ENCODE measurements at places on chromosomes 3 and 15.
A peak's percentile ranks its signal among the peaks of the same experiment; 100 is the strongest.

DNA sequence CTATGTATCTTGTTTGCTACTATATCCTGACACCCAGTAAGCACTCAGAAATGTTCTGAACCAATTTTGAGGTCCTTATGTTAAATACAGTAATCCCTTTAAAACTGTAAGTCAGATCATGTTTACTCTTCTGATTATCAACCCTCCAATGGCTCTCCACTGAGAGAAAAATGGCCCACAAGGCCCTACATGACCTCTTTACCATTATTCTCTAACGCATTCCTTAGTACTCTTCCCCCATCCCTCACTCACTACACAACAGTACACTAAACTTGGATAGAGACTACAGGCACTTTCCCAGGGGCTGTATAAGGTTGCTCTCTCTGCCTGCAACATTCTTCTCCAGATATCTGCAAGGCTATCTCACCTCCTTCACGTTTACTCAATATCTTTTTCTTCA lies 1.9 kb downstream of the TOPBP1 start:
- DNase-seq, result no peak

DNA sequence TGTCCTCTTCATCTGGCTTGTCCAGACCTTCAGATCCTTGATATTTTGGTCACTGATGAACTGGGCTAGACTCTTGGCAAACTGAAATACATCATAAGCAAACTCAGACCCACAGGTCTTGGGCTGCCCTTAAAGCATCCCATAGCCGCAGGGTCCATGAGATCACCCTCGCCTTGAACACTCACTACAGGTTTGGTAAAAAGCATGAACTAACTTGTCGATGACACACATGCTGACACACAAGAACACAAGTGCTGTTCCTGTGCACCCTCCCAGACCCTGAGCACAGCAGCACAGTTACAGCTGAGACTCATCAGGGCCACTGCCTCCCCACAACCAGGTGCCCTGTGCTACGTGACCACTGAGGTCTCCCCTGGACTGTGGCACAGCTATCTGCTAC lies 21.0 kb downstream of the PFKFB4 start:
- no peak for DNase-seq

- no peak for DNase-seq
Measured at GRCh38 chr3:184781801-184782200, 30.2 kb upstream of the VPS8 start.

GRCh38 chr15:98441599-98441998 lies 206.7 kb upstream of the IGF1R start:
- no peak for DNase-seq

- no peak for DNase-seq
Measured at GRCh38 chr3:150342896-150343467, 65.1 kb upstream of the TSC22D2 start.

GRCh38 chr3:186217820-186218164 lies 108.9 kb upstream of the ETV5 start:
- DNase-seq, result no peak

DNA sequence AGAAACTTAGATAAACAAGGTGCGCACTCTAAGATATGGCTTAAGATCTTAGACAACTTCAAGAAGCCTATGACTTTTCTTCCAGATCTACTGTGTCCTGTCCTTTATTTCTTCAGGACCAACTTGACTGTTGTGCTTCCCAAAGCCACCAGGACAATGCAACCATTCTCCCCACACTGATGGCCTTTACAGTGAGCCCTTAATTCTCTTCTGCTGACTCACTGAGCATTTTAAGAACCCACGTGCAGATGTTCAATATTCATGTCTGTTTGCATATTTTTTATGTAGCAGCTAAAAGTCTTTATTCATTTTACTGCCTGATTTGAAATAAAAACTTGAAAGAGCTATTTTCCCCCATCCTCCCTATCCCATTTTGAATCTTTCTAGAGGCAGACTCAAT lies 103.3 kb upstream of the SLC2A2 start:
- DNase-seq, result no peak

- DNase-seq, result no peak
Measured at GRCh38 chr3:194130807-194131589, 5.0 kb upstream of the HES1 start.

- peak; percentile 20 for DNase-seq
Measured at GRCh38 chr3:171459137-171459941, 866 bp downstream of the TNIK start.

DNA sequence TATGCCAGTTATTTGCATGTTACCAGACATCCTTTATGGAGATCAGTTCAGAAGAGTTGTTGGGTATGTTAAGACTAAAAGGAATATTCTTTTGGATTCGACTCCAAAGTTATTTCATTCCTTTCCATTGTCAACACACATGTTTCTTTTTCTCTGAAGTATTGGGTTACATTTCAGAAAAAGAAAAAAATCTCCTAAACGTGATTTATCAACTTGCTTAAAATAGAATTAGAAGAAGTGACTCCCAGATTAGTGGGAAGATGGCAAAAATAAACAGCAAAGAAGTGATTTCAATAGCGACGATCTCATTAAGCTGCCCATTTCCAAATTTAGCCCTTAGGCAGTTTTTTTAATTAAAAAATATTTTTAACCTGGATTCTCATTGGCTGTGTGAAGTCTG lies 85.4 kb downstream of the TIGIT start:
- no peak for DNase-seq

DNA sequence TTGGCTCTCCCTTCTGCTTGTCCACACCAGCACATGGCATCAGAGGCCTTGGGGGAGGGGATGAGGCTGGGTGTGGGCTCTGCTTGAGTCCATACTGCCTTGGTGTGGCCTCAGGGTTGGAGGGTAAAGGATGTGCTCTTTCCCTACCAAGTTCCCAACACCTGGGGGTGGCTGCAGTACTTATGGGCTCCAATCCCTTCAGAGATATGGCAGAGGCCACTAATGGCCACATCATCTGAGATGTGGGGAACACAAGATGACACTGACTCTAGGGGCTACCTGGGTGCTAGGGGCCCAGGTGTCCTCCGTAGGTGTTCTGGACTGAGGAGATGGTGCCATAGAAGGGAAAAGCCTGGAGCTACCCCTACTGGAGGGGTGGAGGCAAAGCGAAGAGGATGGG lies 6.9 kb downstream of the CXCR6 start:
- DNase-seq, result no peak

DNA sequence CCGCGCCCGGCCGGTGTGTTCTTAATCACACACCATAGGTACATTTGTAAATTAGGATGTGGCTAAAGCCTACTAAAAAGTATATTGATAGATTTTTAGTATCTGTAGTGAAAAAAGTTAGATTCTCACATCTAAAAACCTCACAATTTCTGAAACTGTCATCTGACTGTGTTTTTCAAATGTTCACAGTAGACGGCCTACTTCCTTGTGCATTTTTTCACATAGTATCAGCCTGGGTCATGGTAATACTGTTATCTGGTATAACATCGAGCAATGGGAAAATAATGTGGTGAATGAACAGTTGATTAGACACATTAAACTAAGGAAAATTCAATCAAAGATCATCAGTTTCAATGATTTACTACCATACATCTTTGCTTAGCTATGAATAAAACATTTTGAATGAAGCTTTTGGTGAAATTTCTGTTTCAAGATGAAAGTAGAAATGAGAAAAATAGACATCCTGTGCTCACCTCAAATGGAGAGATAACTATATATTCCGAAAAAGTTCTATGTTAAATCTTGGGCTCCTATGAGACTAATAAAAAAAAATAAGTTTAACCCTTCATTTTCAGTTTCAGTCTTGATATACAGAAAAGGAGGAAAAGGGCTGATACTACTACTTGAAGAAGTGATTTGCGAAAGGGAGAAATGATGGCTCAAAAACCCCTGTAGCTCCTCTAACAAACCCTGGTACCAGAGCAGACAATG lies 262.7 kb downstream of the ZBTB20 start:
- no peak for DNase-seq

DNA sequence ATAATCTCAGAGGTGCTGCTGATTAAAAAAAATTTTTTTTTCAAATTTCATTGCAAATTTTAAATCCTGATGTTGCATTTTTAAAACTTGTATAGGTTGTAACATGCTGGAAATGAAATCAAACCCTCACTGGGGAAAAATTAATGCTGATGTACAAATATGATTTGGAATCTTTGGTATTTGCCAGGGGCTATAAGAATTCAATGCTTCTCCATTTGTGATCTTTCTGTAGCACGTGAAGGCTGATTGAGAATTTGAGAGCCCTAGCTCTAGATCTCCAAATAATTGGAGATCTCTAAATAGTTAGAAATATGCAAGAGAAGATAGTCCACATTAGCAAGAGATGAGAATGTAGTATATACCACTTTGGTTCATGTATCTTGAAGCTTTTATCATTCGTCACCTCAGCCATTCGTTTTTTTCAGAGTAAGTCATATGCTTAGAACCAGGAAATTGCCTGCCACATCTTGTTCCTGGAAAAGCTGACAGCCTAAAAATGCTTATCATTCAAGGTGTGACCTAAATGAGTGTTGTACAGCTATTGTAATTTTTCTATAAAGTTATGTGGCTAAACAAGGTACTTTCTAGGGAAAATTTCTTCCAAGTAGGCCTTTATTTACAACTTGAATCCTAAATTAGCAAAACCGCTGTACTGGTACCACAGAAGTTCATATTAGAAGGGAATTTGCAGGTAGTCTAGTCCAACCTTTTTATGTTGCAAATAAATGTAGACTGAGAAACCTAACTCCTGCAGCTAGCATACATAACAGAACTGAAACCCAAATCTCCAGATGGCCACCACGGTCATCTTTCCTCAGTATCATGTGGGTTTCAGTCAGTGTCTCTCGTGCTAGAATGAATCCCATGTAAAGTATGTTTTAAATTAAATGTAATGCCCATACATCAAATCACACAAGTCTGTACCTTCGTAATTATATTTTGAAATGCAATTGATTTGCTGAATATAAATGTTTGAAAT lies 48.5 kb downstream of the FNDC3B start:
- no peak for DNase-seq

DNA sequence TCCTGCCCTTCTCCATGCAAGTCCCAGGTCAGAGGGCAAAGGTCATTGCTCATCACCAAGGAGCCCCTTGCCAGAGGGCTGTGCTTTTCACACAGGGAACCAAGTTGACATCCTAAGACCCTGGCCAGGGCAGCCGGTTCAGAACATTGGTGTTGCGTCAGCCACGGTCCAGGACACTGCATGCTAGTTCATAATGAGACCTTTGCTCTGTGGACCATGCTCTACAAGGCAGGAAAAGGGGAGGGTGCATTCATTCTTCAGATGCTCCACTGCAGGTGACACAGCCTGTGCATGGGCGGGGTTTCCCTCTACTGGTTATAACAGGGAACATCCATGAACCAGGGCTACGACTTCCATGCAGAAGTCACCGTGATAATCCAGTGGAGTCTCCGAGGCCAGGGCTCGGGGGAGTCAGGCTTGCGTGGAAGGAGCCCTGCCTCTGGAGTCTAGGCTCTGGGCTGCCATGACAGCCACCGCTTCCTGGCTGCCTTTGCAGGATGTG lies 81.6 kb downstream of the OCA2 start:
- DNase-seq, result no peak

DNA sequence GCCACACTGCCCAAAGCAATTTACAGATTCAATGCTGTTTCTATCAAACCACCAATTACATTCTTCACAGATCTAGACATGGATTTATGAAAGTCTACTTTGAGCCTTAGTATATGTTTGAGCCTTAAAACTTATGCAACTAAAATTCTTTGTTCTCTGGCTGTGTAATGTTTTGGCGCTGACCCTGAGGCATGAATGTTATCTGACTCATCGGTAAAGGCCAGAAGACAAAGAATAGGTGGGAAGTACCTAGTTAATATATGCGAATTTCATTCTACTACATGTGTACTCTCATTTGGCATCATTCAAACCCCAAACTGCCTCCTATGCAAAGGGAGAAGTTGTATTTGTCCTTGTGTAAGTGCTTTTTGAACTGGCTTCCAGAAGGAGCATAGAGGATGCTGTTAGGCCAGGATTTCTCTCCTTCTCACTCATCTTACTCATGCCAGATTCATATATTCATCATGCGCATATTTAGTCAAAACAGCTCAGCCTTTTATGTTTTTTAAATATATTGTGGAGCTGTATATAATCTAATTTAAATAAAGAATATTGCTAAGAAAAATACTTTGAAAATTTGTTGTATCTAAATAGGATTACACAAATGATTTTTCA lies 204.2 kb downstream of the NFKBIZ start:
- no peak for DNase-seq
